ENCODE measurements at places on chromosomes 3 and 15.

- DNase-seq: no peak
Measured at GRCh38 chr3:72682936-72683452, 165.3 kb downstream of the SHQ1 start.

GRCh38 chr3:126777366-126777765 is 73.3 kb downstream of the CHCHD6 start:
- no peak for DNase-seq

DNA sequence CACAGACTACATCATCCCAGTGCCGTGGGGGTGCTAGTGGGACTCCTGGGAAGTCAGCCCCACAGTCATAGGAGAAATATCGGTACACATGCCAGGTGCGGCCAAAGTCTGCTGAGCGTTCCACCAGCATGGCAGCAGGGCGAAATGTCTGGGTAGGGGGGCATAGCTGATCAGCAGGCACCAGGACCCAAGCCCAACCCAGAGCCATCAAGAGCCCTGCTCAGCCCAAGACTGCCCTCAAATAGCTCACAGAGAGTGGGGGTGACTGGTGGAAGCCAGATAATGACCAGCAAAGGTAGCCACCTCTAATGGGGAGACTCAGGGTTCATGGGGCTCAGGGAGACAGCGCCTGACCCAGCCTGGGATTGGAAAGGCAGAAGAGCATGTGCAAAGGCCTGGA is 1.3 kb downstream of the LAMB2 start:
- no peak for DNase-seq

DNA sequence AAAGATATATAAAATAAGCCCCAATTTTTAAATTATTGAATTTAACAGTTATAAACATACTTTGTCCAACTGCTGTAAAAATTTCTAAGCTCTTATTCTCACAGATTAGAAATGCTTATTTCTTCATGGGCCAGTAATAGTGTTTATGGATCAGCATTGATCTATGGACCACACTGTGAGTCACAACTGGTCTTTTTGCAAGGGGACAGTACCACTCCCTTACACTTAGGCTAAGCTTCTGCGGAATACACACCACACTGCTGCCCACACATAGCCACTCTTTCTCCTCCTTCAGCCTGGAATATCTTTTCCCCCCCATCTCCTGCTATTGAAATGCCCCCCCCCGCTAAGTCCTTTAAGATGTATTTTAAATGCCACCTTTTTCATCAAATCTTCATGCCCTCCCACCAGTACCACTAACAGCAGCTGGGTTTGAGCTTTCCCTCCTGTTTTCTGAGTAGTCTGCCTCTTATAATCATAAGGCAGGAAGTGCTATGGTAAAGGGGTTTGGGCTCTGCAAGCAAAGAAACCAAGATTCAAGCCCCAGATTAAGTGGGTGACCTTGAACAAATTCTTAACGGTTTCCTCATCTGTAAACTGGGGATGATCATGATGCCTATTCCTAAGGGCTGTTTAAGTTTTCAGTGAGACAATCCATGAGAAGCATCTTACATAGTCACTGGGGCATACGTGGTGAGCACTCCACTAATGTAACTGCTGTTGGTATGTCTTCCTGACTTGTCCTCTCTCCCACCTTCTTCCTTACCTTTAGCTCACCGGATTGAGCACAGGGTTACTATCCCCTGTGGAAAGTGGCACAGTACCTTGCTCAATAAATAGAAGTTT is 69.2 kb downstream of the DCUN1D1 start:
- no peak for DNase-seq

DNA sequence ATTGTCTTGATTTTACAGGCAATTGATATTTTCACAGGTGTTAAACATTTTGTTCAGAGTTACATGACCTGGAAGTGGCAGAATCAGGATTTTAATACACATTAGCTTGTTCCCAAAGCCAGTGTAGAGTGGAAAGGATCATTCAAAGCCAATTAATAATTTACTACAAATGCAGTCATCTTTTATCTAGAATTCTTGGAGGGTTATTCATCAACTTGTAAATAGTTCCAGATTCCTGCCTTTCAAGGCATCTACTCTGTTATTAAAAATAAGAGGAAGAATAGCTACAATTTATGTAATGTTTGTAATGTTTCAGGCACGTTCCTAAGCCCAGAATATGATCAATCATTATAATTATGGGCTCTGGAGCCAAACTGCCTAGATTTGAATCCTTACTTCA is 358.5 kb downstream of the ZNF385D start:
- DNase-seq: no peak

GRCh38 chr3:129230311-129231019 is 18.9 kb upstream of the COPG1 start:
- DNase-seq: no peak

- DNase-seq: no peak
Measured at GRCh38 chr3:97009427-97010019, 195.1 kb downstream of the EPHA6 start.

GRCh38 chr15:38992506-38992905 is 427.9 kb upstream of the RASGRP1 start:
- DNase-seq: no peak

DNA sequence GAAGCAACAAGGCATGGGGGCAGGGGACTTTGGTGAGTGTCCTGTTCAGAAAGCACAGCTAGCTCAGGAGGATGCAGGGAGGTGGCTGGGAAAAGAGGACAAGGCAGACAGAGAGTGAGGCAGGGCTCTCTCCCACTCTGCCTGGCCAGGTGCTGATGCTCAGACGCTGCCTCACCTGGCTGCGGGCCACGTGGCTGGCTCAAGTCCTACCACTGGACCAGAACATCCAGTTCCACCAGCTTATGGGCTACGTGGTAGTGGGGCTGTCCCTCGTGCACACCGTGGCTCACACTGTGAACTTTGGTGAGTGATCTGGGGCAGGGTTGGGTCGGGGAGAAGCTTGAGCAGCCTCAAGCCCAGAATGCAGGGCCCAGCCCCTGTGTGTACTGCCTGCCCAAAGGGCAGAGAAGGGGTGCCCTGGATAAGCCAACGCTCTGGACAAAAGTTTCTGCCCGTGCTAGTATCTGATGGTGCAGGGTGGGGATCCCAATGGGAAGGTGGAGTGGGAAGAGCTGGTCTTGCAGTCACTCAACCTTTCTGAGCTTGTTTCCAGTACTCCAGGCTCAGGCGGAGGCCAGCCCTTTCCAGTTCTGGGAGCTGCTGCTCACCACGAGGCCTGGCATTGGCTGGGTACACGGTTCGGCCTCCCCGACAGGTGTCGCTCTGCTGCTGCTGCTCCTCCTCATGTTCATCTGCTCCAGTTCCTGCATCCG is 20.9 kb downstream of the NOX5 start:
- no peak for DNase-seq

GRCh38 chr3:152461460-152461859 is 192.7 kb downstream of the MBNL1 start:
- no peak for DNase-seq

GRCh38 chr3:73332558-73332957 is 271.1 kb downstream of the EBLN2 start:
- no peak for DNase-seq

- DNase-seq: no peak
Measured at GRCh38 chr15:66679061-66679656, 22.9 kb upstream of the SMAD6 start.

- DNase-seq: no peak
Measured at GRCh38 chr3:11019116-11019819, 26.7 kb downstream of the SLC6A1 start.

- DNase-seq: no peak
Measured at GRCh38 chr3:77489216-77489615, 449.3 kb downstream of the ROBO2 start.

DNA sequence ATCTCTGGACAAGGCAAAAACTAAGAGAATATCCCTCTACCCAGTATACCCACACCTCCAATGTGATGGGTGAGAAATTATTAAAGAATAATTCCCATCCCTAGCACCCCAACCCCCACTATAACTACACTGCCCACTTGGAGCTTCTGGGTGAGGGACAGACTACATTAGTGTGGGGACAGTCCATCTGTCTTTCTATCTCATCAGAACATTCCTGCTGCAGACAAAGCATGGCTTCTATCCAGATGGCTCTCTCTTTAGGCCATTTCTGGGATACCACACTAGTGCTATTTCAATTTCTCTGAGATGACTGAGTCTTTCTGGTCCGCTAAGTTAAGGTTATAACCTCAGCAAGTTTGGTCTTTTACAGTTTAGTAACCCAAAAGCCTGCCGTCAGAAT is 6.6 kb downstream of the CSNK1G1 start:
- DNase-seq: no peak

DNA sequence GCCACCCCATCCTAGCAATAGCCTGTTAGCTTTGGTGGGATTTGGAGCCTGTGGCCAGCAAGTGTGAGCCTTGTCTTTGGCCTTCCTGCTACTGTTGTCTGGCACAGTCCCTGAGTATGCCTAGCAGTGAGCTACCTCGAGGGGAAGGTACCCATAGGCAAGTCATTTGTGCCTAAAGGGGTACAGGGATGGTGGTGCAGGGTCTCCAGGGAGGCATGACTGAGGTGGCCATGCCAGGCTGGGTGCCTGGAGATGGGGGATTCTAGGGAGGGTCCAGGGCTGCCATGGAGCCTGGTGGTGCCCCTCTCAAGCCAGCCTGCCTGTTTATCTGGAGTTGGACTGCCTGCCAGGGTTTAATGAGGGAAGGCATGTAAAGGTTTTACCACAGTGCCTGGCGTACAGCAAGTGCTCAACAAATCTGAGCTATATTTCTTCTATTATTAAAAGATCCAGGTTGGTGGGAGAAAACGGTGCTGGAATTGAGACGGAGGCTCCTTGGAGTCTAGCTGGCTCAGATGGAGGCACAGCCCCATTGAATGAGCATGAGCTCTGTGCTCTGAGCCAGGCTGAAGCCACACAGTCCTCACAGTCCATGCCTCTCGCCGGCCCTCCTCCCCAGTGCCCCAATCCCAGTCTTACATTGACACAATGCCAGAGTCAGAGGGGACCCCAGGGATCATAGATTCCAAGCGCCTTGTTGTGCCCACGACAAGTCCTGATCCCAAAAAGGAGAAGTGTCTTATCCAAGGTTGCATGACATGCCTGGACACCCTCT is 76.2 kb downstream of the CORO2B start:
- DNase-seq: no peak

DNA sequence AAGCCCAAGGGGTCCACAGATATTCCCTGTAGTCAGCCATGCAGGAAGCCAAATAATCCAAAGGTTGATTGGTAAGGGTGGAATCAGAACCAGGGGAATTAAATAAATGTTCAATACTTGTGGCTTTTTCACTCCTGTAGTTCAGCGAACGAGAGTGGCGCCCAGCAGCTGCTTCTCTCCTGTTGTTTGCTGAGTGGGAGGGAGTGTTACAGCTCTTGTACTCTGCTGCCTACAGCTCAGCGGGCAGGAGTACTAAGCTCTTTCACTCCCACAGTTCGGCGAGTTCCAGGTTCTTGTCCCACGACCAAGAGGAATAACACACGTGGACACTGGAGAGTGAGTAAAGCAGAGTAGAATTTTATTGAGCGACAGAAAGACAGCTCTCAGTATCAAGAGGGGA is 105.9 kb downstream of the MOBP start:
- DNase-seq: no peak

DNA sequence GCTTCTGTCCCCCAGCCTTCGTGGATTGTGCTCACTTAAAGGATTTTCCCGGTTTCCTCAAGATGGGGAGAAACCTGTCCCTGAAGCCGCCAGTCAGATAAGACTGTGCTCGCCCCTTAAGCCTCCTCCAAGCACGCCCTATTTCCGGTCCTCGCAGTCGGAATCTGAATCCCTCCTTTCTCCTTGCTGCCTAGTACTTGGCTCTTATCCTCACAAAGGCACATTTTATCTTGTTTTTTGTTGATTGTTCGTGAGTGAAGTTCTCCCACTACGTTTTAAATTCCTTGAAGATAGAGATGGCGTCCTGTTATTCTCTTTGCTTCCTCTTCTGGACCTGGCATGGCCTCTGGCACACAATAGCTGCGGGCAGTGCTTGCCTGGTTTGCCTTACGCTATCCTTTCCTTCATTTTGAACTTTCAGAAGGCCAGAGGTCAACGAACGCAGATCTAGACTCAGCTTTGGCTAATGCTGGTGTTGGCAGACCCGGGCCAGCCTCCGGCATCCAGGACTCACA is 1.7 kb downstream of the CLDN11 start:
- DNase-seq: peak; percentile 43

- no peak for DNase-seq
Measured at GRCh38 chr3:39296197-39297077, 16.6 kb upstream of the CX3CR1 start.

DNA sequence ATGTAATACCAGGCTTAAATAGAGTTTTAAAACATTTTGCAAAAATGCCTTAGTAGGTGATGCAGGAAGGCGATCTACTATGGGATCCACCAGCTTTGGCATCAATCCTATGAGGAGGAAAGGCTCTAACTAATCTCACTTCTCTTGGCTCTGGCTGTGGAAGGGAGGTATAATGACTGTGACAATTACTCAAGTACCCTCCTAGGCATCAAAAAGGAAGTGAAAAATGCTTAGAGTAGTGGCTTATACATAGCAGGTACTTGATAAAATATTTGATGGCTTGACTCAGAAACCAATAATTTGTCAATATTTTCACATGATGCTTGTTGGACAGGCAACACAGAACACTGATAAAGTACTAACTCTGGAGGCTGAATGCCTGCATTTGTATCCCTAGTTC is 34.1 kb upstream of the SERPINI2 start:
- no peak for DNase-seq

DNA sequence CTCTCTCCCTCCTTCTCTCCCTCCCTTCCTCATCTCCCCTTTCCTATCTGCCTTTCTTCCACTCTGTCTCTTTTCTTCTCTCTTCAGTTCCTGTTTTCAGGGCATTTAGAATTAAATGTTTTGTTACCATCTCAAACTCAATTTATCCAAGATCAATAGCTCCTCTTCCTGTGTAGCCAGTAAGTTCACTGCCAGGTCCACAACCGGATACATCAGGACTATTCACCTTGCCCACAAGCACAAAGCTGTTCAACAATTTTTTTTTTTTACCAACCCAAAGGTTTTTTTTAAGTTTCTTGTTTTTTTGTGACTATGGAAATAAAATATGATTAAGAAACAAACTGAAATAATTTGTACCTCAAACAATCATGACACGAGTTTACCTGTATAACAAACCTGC is 26.1 kb downstream of the FBN1 start:
- DNase-seq: no peak

- no peak for DNase-seq
Measured at GRCh38 chr3:35224565-35225295, 414.6 kb upstream of the ARPP21 start.

DNA sequence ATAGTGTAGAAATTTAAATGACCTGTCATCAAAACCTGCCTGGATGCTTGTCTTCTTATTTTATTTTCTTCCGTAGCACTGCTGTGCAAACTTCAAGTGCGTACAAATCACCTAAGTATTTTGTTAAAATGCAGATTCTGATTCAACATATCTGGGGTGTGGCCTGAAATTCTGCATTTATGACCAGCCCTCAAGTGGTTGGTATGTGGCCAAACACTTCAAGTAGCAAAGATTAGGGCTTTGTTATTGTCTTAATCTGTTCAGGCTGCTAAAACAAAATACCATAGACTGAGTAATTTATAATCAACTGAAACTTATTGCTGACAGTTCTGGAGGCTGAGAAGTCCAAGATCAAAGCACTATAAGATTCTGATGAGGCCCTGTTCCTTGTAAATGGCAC is 97.6 kb upstream of the LRRC3B start:
- no peak for DNase-seq

GRCh38 chr3:58580826-58581327 is 3.7 kb upstream of the FAM107A start:
- no peak for DNase-seq

- no peak for DNase-seq
Measured at GRCh38 chr3:101842935-101843330, 6.4 kb upstream of the NFKBIZ start.

- DNase-seq: peak; percentile 17
Measured at GRCh38 chr3:48409291-48410201, 20.3 kb downstream of the PLXNB1 start.

All from ovary (tissue), 10 donors.